ENCODE measurements at places on chromosomes 3 and 15. TPM values are rescaled to one million over a fixed set of nuclear protein-coding genes. Genes with fewer than 3 reads are reported as not detected.

- no peak overlapping the region for H3K4me3 ChIP-seq
- DNase-seq: no peak
- no peaks in the 10 kb centered on the region for H3K36me3 ChIP-seq
- H3K4me1 ChIP-seq: no peaks in the 10 kb centered on the region
- H3K27ac ChIP-seq: no peak overlapping the region
- H3K27me3 ChIP-seq: no peaks in the 10 kb centered on the region
Measured at GRCh38 chr15:39869254-39869653, 50.8 kb downstream of the GPR176 start.

DNA sequence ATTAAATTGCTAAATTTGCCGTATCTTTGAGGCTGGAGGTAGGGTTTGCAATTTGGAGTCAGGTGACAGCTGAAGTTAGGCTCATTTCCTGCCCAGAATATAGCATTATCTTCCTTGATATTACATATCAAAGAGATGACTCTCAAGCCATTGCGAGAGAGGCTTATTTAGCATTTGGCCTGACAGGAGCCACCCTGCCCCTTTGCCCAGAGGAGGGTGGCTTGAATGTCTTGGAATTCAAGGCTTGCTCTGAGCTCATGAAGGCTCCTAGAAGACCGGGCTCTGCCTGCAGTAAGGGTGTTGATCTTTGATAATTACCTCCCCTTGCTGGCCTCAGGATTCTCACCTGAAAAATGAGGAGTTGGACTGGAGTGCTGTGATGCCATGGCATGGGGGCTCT lies 251.4 kb upstream of the C2CD4B start:
- no peak overlapping the region for H3K27ac ChIP-seq
- no peak for DNase-seq
- H3K36me3 ChIP-seq: no peaks in the 10 kb centered on the region
- H3K4me1 ChIP-seq: no peaks in the 10 kb centered on the region

- DNase-seq: no peak
- no peak overlapping the region for H3K4me3 ChIP-seq
- no peak overlapping the region for H3K27ac ChIP-seq
- no peaks in the 10 kb centered on the region for H3K27me3 ChIP-seq
Measured at GRCh38 chr3:174430986-174431385, 428.1 kb upstream of the NAALADL2 start.

DNA sequence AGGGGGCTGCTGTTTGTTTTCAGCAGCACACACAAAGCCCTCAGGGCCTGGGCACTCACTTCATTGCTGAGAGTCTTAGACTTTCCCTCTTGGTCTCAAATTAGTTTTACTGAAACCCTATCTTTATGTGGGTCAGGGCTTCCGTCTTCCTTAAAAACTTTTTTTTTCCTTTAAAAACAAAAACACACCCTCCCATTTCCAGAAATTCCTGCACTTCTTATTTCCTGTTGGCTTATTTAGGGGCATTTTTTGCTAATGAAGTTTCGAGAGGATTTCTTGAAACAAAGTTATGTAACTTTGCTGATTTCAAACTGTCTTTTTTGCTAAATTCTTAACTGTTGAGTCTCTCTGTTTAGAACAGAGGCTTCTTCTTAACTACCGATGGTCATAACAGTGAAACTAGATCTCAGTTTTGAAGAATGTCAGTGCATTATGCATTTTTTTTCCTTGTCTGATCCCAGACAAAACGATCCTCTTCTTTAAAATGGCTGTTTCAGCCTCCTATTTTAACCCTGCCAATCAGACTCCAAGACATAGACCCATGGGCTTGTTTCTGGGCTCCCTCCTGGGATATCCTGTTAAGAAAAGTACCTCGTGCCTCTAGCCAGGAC lies 23.3 kb downstream of the ANAPC13 start:
- no peak overlapping the region for H3K4me3 ChIP-seq
- DNase-seq: no peak
- no peaks in the 10 kb centered on the region for H3K36me3 ChIP-seq
- no peaks in the 10 kb centered on the region for H3K4me1 ChIP-seq

GRCh38 chr15:67067930-67068551 lies 2.6 kb downstream of the SMAD3 start:
- no peaks in the 10 kb centered on the region for H3K27me3 ChIP-seq
- DNase-seq: no peak
- no peaks in the 10 kb centered on the region for H3K36me3 ChIP-seq
- H3K4me3 ChIP-seq: no peak overlapping the region

DNA sequence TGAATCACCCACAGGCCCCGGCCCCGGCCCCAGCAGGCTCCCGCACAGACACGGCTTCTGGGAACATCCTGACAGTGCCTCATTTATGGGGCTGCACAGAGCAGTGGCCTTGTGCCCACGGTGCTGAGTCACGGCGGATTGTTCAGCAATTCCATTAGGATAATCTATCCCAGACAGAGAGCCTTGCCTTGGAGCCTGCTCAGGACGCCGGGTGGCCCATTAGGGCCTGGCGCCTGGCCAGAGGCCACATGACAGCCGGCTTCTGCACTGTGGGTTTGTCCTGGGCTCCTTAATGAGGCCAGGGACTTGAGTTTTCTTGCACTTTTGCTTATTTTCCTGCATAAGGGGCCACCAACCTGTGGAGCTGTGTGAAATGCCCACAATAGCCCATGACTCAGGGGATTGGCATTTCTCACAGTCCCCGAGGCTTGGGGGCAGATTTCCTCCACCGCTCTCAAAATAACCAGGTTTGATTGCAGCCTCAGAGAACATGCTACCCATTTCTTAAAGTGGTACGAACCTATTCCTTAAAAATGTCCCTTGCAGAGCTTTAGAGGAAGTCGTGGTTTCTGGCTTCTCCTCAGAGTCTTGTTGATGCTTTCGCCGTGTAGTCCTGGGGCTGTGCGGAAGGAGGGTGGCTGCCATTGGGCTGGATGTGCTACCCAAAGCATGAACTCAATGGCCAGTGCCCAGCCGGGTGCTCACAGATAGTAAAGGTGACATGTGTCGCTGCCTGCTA lies 19.0 kb downstream of the SYNM start:
- H3K4me3 ChIP-seq: no peak overlapping the region
- peak overlapping the region; percentile 31 for H3K27ac ChIP-seq
- DNase-seq: no peak
- H3K4me1 ChIP-seq: no peaks in the 10 kb centered on the region
- no peaks in the 10 kb centered on the region for H3K36me3 ChIP-seq
- no peaks in the 10 kb centered on the region for H3K27me3 ChIP-seq

DNA sequence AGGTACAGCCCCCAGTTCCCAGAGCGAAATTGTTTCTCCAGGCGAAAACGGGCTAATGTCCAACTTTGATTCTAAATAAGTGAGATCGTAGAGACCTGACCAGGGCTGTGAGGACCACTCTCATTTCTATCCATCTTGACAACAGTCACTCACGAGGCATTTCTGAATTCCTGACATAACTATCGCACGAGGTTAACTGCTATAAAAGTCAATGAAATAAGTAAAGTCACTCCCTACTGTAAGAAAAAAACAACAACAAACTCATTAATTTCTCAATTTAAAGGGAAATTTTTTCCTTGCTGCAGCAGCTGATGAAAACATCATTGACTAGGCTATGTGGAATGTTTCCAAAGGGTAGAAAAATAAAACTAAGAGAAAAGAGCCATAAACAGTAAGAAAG lies 69.1 kb downstream of the GREM1 start:
- no peaks in the 10 kb centered on the region for H3K27me3 ChIP-seq
- H3K4me1 ChIP-seq: no peaks in the 10 kb centered on the region
- H3K4me3 ChIP-seq: no peak overlapping the region
- no peak for DNase-seq

DNA sequence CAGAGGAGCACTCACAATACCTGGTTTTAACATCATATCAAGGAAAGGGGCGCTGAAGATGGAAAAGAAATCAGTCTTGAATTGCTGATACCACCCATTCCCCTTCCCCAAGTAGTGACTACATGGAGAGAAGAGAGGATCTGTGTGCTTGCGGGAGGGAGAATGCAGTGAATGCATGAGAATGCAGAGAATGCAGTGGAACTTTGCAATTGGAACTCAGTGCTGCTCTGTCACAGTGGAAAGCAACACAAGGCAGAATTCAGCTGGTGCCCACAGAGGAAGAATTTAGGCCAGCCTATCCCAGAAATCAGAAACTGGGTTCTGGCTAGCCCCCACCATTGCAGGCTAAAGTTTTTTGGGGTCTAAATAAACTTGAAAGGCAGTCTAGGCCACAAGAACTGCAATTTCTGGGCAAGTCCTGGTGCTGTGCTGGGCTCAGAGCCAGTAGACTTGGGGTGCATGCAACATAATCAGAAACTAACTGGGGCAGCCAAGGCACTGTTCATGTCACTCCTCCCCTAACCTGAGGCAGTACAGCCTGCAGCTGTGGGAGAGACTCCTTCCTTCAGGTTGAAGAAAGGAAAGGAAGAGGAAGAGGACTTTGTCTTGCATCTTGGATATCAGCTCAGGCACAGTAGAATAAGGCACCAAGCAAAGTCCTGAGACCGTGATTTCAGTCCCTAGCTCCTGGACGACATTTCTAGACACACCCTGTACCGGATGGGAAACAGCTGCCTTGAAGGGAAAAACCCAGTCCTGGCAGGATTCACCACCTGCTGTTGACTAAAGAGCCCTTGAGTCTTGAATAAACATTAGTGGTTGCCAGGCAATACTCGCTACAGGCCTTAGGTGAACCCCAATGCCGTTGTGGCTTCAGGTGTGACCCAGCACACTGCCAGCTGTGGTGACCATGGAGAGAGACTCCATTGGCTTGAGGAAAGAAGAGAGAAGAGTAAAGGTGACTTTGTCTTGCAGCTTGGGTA lies 329.3 kb downstream of the TBL1XR1 start:
- no peak overlapping the region for H3K4me3 ChIP-seq
- H3K4me1 ChIP-seq: no peaks in the 10 kb centered on the region
- H3K27ac ChIP-seq: no peak overlapping the region
- H3K27me3 ChIP-seq: no peaks in the 10 kb centered on the region
- no peaks in the 10 kb centered on the region for H3K36me3 ChIP-seq

DNA sequence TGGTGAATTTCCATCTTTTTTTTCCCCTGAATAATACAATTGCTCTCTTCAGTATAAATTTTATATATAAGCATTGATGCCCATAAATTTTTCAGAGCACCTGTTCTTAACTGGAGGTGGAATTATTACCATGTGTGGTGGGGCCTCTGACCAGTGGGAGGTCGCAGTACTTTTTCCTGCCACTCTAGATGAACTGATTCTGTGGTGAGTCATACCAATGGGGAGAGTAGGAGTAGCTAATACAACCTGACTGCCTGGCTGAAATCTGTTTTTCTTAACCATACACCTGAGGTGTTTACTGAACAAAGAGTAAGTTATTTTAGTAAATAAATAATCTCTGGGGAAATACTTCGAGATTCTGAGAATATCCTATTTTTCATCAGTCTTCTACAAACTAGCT lies 67.2 kb downstream of the UNC13C start:
- no peaks in the 10 kb centered on the region for H3K27me3 ChIP-seq
- H3K4me3 ChIP-seq: no peak overlapping the region
- no peaks in the 10 kb centered on the region for H3K4me1 ChIP-seq
- DNase-seq: no peak
- no peak overlapping the region for H3K27ac ChIP-seq
- H3K36me3 ChIP-seq: no peaks in the 10 kb centered on the region

GRCh38 chr3:143339451-143339850 lies 219.9 kb downstream of the CHST2 start:
- no peaks in the 10 kb centered on the region for H3K27me3 ChIP-seq
- DNase-seq: no peak
- H3K27ac ChIP-seq: no peak overlapping the region
- no peaks in the 10 kb centered on the region for H3K4me1 ChIP-seq

Gene FBXW12
- total RNA-seq: not detected

Gene GNAT1
- 0.08 TPM for total RNA-seq

Gene MELTF
- 1.2 TPM for total RNA-seq

Gene LOXL1
- total RNA-seq: 1.4 TPM

Gene PATL2
- 1.0 TPM for total RNA-seq
